ENCODE measurements at places on chromosomes 12 and 14.
A peak's percentile ranks its signal among the peaks of the same experiment; 100 is the strongest.

GRCh38 chr14:61106959-61107641 lies 126.1 kb downstream of the SLC38A6 start:
- DNase-seq = no peak

DNA sequence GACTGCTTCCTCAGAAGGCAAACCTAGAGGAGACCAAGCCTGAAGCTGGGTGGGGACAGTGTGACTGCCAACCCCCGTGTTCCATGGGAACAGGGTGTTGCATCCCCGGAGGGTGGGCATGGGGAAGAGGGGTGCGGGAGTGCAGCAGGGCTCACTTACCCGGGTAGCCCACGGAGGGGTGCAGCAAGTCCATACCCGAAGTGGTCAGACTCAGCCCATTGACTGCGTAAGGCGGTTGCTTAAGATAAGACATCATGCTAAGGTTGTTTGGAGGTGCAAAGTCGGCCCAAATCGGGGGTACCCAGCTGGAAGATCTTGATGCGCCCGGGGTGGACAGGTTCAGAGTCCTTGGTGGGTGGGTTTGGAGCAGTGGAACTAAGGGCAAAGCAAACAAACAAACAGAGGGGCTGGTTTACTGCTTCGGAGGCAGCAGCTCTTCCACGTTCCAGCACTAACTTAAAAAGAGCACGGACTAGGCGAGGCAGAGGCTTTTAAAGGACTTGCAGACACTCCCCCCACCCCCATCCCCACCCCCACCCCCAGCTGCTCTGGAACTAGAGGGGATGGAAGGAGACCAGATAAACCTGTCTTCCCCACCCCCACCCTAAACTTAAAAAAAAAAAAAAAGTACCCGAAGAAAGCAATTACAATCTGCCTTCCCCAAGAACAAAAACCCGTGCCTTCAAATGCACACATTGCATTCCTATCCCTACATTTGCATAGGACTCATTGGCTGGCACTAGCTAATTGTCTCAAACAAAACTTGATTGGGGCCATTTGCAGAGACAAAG lies 4.9 kb downstream of the OTX2 start:
- DNase-seq = no peak

GRCh38 chr14:74401504-74402241 lies 24.3 kb downstream of the SYNDIG1L start:
- DNase-seq = peak; percentile 32

DNA sequence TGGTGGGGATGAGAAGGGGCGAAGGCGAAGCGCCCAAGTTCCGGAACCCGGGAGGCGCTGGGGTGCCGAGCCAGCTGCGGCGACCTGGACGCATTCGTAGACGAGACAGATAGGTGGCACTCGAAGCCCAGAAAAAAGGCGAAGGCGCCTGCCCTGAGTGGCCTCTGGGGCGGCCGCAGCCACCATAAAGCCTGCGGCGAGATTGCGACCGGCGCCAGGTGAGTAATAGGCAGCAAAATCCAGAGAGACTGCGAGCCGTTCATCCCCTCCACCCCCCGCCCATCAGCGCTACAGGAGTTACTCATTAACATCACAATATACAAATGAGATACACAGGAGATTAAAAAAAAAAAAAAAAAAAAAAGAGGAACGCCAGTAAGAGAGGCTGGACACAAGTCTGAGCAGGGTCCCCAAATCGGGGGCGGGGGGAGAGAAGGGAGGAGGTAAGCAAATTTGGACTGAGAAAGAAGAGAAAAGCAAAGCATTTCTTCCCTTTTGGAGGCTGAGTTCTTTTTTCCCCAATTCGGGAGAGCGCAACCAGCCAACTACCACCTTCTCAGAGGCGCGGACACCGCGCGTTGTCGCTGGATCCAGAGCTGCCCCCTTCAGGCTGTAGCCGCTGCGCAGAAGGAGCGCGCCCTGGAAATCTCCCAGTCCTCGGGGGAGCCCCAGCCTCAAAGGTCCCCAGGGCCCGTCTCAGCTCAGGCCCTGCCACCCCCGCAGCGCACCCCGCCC lies 15.7 kb downstream of the TBX3 start:
- peak; percentile 43 for DNase-seq

DNA sequence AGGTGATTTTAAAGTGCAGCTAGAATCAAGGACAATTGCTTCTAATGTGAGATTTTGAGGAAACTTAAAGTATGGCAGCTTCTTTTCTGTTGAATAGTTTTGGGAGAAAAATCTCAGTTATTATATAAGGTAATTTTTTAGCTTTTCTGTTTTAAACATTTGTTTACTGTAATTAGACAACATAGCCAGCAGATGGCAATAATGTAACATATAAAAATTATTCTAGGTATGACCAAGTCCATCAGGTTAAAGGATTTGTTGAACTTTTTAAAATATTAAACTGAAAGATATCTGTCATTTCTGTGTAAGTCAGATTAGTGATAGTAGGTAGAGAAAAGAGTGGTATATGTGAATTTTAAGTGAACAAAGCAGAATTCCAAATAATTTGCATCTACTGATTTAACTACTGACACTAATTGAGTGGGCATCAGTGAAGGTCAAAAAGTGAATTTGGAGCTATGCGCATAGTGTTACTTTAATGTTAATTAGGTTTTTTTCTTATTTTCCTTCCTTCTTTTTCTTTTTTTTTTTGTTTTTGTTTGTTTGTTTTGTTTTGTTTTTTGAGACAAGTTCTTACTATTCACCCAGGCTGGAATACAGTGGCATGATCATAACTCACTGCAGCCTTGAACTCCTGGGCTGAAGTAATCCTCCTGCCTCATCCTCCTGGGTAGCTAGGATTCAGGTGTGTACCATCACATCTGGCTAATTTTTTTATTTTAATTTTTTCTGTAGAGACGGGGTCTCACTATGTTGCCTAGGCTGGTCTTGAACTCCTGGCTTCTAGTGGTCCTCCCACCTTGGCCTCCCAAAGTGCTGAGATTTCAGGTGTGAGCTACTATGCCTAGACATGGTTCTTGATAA lies 18.6 kb downstream of the PRORP start:
- DNase-seq = peak; percentile 43

DNA sequence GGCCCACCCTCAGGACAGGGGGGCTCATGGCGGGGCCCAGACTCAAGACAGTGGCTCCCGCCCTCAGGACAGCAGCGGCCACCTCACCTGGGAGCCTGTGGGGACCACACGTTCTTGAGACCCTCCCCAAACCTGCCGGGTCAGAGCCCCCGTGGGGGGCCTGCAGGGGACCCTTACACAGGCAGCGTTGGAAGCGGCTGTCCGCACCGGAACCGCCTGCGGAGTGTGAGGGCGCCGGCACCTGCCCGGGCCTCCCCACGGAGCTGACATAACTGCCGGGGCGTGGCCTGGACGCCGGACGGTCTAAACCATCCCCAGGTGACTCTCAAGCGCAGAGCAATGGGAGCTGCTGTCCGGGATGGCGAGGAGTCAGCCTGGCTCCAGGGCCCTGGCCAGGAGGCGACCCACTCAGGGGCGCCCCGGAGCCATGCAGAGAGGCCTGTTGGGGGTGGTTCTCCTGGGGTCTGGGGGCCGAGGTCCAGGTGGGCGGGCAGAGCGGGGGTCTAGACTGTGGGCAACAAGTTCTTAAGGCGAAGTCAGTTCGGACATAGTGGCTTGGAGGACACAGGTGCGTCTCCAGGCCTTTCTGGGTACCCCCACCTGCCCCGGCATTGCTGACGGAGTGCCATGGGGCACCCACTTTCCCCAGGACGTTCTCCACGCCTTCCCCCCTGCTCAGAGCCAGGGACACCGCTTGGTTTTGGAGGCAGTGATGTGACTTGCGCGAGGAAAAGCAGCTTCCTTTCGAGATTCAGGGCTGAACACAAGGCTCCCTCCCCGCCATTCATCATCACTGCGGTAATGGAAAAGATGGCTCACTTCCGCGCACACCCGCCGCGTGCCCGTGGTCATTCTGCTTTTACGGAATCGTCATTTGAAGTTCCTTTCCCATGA lies 23.2 kb downstream of the GALNT9 start:
- no peak for DNase-seq

- no peak for DNase-seq
Measured at GRCh38 chr14:66247662-66248193, 238.4 kb upstream of the CCDC196 start.

DNA sequence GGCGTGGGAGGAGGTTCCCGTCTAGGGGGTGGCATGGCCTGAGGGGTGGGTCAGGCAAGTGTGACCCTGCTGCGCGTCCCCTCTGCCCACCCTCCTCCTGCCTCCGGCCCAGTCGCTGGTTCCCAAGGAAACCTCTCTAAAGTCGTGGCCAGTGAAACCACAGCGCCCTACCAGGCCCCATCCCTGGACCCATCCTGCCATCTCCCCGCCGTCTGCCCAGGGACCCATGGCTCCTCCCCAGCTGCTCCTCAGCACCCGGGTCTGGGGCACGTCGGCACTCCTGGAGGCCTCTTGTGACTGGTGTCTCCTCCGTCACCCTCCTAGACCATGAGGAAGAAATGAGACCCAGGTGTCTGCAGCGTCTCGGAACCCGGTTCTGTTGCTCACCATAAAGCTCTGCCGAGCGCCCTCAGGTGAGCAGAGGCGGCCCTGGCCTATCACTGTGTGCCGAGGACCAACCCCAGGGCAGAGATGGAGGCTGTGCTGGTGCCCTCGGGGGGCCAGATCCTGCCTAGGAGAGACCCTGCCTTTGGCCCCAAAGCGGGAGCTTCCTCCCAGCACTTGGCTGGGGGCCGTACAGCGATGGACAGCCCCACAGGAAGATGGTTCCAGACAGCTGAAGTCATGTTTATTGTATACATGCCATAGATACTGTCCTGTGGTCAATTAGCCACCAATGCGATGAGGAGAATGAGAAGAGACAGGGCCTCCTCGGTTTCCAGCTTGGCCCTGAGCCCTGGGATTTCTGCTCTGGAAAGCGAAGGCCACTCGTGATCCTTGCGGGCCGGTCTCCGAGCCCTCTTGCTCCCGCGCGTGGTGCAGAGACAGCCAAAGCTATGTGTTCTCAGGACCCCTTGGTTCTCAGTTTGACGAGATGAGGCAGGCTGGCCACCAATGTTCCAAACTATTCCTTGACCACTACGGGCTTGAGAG lies 222.5 kb upstream of the RTL1 start:
- DNase-seq = no peak

DNA sequence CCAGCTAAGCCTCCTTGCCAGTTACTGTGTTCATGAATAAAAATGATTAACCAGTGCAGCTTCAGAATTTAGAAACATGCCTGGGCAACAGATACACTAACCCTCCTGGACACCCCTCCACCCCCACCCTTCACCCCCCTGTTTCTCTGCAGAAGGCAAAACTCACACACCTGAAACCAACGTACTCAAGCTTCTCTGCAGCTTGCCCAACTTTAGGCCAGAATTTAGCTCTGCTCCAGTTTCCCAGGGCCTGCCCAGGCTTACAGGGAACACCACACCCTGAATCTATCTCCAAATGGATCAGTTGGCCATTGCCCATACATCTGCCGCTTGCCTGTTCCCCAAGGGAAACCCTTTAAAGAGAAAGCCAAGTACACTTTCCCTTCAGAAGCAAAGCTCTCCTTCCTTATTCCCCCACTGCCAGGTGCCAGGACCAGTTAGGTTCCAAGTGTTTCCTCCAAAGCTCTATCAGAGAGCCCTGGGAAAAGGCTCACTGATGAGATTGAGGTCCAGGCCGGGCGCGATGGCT lies 1.8 kb upstream of the SPPL3 start:
- DNase-seq = no peak

- DNase-seq = peak; percentile 52
Measured at GRCh38 chr12:96526110-96526509, 36.7 kb downstream of the CFAP54 start.

DNA sequence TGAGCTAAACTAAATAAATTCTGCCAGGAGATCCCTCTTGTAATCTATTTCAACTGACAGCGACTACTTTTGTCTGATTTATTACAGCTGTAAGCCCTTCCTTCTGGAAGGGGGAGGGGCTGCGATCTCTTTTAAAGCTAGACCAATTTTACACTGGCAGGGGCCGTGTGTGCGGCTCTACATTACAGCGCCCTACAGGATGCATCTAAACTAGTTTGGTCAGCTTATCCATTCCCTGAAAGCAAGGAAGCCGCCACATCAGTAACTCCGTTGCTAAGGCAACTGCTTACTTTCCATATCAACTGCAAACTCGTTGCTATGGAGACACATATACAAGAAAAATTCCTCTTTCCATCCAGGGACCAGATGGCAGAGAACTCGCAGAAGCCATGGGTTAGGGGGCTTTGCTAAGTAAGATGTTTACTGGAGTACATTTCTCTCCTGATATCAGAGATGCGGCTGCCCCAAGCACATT lies 17.4 kb downstream of the FOXN3 start:
- no peak for DNase-seq

GRCh38 chr12:105378911-105379310 lies 48.4 kb downstream of the C12orf75 start:
- DNase-seq = no peak

DNA sequence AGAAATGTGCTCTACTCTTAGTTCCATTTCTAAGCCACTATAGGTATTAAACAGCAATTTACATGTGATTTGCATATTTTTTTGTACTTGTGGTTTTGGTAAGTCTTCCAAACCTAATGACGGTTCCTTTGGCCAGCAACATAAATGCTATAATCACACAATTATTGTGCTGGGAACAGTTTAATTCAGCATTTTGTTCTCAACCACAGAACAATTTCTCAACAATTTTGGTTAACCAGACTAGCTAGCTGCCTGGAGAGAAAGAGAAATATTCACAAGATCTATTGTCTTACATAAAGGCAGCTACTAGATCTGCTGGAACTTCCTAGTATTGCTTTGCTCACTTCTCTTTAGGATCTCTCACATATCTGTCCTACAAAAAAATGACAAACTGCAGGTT lies 265.3 kb downstream of the SOX5 start:
- DNase-seq = no peak

- peak; percentile 58 for DNase-seq
Measured at GRCh38 chr12:12442548-12443071, 85.7 kb downstream of the BORCS5 start.

DNA sequence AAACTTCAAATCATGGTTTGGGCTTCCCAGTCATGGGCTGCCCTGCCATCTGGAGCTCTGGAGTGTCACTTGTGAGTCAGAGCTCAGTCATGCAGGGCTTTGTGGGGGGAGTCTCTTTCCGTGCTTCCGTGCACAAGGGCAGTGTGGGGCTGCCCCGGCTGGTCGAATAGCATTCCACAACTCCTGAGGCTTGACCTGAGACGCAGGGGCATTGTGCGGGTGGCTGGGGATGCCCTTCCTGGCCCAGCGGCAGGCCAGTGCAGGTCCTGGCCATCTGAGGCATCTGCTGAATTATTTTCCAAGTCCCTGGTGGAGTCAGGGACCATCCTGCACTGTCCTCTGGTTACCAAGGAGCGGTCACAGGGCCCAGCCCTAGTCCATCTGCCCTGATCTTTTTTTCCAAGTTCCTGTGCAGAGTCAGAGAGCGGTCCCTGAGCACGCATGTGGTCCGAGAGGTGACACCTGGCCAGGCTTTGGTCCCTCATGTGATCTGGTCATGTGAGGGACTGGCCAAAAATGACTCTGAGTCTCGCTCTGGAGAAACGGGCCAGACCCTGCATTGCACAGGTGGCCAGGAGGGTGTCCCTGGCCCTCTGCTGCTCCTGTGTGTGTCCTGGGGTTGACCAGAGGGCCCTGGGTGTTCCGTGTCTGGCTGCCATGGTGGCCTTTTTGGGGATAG lies 167.0 kb upstream of the ALG10B start:
- no peak for DNase-seq

- DNase-seq = no peak
Measured at GRCh38 chr14:72774141-72774540, 119.8 kb downstream of the DPF3 start.

- no peak for DNase-seq
Measured at GRCh38 chr14:69259527-69260189, at the start of gene GALNT16. Gene GALNT16, plus strand, starts transcription at chr14:69260158. Its CDS starts 133 bp downstream, at chr14:69260291.

Data from activated CD4-positive, alpha-beta T cell treated with anti-CD3 and anti-CD28 coated beads, Interleukin-2, Interleukin-4, amounts not matched to agents 100 ng/mL and 50 ng/mL, durations not matched to agents 16 hours and 8 hours (primary cell).